ENCODE measurements at places on chromosomes 2 and 18.

DNA sequence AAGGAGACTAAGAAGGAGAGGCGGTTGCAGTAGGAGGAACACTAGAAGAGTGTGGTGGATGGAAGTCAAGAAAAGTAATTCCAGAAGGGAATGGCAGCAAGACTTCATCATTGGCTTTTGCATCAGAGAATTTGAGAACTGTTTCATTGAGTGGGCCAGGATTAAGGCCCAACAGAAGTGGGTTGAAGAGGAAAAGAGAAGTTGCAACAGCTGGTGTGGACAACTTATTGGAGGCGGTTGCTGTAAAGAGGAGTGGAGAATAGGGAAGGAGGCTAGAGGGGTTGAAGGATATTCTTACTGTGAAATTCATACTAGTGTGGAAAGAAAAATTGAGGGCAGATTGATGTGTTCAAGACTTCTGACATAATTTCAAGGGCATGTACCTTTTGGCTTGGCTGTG, 168.7 kb upstream of the FN1 start:
- DNase-seq = no peak
- H3K4me3 ChIP-seq = no peak overlapping the region
- peaks cover 18% of the 10 kb centered on the region for H3K27me3 ChIP-seq
- H3K36me3 ChIP-seq = peaks cover 2% of the 10 kb centered on the region
- H3K4me1 ChIP-seq = no peaks in the 10 kb centered on the region

DNA sequence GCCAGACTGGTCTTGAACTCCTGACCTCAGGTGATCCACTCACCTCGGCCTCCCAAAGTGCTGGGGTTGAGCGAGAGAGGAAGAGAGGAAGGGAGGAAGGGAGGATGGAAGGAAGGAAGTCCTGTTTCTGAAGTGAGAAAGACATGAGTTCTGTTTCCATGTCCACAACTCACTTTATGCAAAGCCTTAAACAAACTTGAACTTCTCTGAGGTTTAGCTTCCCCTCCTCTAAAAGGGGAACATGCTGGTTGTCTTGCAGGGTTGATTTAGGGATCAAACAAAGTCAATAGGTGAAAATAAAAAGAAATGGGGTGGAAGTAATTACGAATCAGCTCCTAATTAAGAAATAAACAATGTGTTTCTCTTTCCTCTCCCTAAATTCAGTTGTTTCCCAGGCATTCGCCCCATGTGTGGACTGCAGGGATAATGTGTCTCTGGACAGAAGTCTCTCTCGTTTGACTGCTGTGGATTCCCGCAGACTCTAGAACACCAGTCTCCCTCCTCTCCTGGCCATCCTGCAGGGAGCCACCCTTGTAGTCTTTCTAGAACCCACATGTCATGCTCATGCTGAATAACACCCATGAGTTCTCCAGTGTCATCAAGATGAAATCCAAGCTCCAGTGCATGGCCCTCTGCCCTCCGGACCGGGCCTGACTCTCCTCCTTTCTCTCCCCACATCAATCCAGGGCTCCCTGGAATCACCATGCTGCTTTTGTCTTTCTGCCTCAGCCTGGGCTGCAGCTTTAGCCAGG, 229.3 kb upstream of the TRIB2 start:
- peak overlapping the region; percentile 95 for H3K27ac ChIP-seq
- peaks cover 4% of the 10 kb centered on the region for H3K36me3 ChIP-seq
- H3K4me3 ChIP-seq = peak overlapping the region; percentile 55
- peaks cover 41% of the 10 kb centered on the region for H3K4me1 ChIP-seq

DNA sequence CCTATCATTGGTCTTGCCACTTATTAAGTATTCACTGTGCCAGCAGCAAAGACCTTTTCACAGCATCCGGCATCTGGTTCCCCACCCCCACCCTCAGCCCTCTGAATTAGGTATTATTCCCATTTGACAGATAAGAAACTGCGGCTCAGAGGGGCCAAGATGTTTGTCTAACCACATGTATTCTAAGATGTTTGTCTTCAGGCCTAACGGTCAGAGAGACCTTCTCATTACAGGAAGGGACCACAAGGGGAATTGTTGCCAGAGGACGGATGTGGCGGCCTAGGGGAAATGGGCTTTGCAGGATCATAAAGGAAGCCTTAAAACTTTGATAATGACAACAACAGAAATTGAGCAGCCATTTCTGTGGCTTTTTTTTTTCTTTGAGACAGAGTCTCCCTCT, 16.6 kb downstream of the NPPC start:
- DNase-seq = no peak
- no peak overlapping the region for H3K27ac ChIP-seq
- H3K4me3 ChIP-seq = no peak overlapping the region
- peaks cover 17% of the 10 kb centered on the region for H3K27me3 ChIP-seq

GRCh38 chr2:213934560-213934959, 476.3 kb upstream of the VWC2L start:
- H3K4me1 ChIP-seq = no peaks in the 10 kb centered on the region
- H3K27me3 ChIP-seq = peaks cover under 1% of the 10 kb centered on the region
- no peak overlapping the region for H3K27ac ChIP-seq

GRCh38 chr2:28766070-28766469, 14.4 kb downstream of the PPP1CB start:
- peaks cover 47% of the 10 kb centered on the region for H3K36me3 ChIP-seq
- H3K27ac ChIP-seq = no peak overlapping the region
- DNase-seq = no peak
- H3K27me3 ChIP-seq = no peaks in the 10 kb centered on the region

DNA sequence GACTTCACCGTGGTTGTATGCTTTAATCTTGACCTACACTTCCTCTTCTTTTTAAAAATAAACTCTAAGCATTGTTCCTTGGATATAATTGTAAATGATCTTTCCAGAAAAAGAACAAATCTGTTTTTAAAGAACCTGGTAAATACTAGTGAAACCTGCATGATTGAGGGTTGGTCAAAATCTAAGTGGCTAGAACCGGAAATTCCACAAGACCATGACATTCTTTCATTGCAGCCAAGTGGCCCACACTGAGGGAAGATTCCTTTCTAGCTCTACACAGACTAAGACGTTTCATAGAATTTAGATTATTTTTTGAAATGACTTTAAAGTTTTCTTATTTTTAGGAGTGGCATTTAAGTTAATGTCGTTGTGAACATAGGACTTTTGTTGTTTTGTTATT, 356.7 kb downstream of the NYAP2 start:
- H3K27ac ChIP-seq = no peak overlapping the region
- DNase-seq = no peak
- H3K27me3 ChIP-seq = no peaks in the 10 kb centered on the region
- H3K36me3 ChIP-seq = no peaks in the 10 kb centered on the region

- peaks cover 62% of the 10 kb centered on the region for H3K4me1 ChIP-seq
- peaks cover 43% of the 10 kb centered on the region for H3K36me3 ChIP-seq
- no peaks in the 10 kb centered on the region for H3K27me3 ChIP-seq
- H3K4me3 ChIP-seq = no peak overlapping the region
- no peak for DNase-seq
- H3K27ac ChIP-seq = no peak overlapping the region
These were observed 45.7 kb downstream of the STAT4 start for GRCh38 chr2:191105082-191105481.

- H3K4me3 ChIP-seq = no peak overlapping the region
- H3K27ac ChIP-seq = no peak overlapping the region
- no peaks in the 10 kb centered on the region for H3K36me3 ChIP-seq
- DNase-seq = no peak
- peaks cover 11% of the 10 kb centered on the region for H3K27me3 ChIP-seq
- H3K4me1 ChIP-seq = no peaks in the 10 kb centered on the region
These were observed 52.7 kb upstream of the CCDC68 start for GRCh38 chr18:55012008-55012407.

DNA sequence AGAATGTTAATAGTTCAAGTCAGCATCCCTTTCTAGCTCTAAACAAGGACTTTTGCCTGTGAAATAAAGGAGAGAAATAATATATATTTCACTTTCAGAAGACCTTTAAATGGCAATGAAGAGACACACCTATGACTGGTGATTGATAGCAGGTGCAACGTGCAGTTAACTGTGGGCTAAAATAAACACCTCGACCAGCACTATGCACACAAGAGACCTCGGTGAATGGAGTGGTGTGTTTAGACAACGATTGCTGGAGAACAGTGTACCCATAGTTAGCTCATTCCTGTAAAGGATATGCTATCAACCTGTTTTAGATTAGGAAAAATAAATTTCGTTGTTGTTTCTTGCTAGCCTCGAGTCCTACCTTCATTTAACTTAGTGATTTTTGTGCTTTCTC, 143.4 kb downstream of the NR4A2 start:
- no peak overlapping the region for H3K4me3 ChIP-seq

DNA sequence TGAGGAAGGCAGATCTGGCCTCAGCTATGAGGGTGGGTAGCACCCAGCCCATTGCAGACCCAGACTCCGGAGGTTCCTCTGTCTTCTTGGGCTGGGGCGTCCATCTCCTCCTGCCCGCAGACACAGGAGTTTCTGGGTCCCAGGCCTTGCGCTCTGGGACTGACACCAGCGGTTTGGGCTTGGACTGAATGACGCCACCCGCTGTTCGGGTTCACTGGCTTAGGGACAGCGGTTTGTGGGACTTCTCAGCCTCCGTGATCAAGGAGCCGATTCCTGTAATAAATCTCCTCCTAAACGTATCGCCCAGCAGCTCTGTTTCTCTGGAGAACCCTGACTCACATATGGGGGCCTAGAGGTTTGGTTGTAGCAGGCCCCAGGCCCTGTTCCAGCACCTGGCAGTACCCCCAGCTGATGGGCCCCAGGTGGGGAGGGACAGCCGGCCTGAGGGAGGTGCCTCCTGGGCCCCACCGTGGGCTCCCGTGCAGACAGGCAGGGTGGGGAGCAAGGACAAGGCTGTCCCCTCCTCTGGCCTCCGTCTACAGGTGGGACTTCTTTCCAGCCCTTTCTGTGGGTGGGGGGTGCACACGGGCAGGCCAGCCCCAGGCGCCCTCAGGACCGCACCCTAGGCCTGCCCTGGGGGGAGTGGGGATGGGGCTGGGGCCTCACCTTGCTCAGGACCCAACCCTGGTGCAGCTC, 4.5 kb upstream of the AQP12A start:
- peak overlapping the region; percentile 58 for H3K27ac ChIP-seq
- DNase-seq = no peak
- no peaks in the 10 kb centered on the region for H3K27me3 ChIP-seq
- H3K4me3 ChIP-seq = no peak overlapping the region
- H3K4me1 ChIP-seq = peaks cover 13% of the 10 kb centered on the region
- H3K36me3 ChIP-seq = no peaks in the 10 kb centered on the region

DNA sequence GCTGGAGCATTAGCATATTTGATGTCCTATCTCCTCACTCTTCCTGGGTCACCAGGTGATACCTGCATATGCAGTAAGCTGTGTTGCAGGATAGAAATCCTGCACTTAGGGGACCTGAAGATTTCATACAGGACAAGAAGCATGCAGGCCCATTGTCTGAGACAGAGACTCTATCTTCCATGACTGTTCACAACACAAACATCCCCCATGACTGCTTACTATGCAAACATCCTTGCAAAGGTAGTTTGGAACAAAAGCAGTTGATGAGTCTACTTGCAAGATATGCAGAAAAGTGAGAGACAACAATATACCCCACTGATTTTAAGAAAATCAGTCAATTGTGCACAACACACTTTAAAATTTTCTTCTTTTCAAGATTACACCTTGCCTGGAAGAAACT, 108.6 kb upstream of the ZEB2 start:
- no peaks in the 10 kb centered on the region for H3K36me3 ChIP-seq
- H3K27ac ChIP-seq = no peak overlapping the region
- no peak for DNase-seq
- no peak overlapping the region for H3K4me3 ChIP-seq
- H3K4me1 ChIP-seq = peaks cover 2% of the 10 kb centered on the region

DNA sequence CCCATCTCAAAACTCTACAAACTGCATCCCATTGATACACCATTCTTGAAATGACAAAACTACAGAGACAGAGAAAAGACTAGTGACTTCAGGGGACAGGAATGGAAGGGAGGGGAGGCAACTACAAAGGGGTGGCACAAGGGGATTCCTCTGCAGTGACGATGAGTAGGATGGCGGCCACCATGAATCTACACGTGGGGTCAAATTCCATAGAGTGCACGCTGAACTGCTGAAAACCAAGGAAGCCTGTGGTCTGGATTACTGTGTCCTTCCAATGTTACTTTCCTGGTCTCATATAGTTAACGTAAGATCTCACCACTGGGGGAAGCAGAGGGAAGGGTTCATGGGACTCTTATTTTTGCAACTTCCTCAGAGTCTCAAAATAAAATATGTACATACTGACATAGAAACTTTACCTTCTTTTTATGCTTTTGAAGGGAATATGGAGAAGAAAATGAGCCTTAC, 23.6 kb downstream of the COX7A2L start:
- H3K4me1 ChIP-seq = peaks cover 29% of the 10 kb centered on the region
- no peaks in the 10 kb centered on the region for H3K27me3 ChIP-seq
- H3K36me3 ChIP-seq = peaks cover 66% of the 10 kb centered on the region
- peak overlapping the region; percentile 67 for H3K27ac ChIP-seq

DNA sequence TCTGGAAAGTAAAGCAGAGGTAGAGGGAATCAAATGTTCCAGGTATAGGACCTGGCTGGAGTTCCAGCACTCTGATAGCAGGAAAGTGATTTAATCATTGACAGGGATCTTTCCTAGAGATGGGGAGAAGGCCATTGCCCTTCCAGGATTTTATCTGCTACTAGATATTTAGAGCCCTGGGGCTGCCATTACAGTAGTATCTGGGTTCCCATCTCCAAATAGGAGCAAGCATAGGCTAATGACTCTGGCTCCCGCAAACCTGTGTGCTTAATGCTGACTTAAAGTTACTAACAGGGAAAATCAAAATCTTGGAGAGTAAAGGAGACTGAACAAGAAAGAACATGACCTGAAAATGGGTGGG, 297.6 kb upstream of the CCDC68 start:
- no peaks in the 10 kb centered on the region for H3K4me1 ChIP-seq
- no peaks in the 10 kb centered on the region for H3K27me3 ChIP-seq
- H3K36me3 ChIP-seq = no peaks in the 10 kb centered on the region
- H3K27ac ChIP-seq = no peak overlapping the region
- DNase-seq = no peak

DNA sequence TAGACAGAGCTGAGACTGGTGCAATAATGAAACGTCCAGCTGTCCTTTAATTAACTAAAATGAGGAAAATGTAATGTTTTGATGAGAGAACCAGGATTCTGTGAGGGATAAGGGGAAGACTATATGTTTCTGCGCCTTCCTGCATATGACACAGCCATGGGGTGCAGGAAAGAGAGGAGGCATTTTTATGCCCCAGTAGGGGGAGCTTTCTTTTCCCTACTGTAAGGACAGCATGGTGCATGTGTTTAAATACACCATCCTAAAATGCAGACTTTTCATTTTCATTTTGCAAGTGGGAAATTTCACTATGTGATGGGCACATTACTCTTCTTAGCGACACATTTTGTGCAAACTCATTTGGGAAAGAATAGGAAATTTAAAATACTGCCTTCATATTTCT, 446.1 kb downstream of the ARHGAP15 start:
- H3K36me3 ChIP-seq = peaks cover 4% of the 10 kb centered on the region
- no peaks in the 10 kb centered on the region for H3K27me3 ChIP-seq
- no peak for DNase-seq
- no peak overlapping the region for H3K27ac ChIP-seq

GRCh38 chr2:201257381-201257955, 2.9 kb upstream of the CASP8 start:
- H3K36me3 ChIP-seq = peaks cover 74% of the 10 kb centered on the region
- H3K4me1 ChIP-seq = peaks cover 59% of the 10 kb centered on the region
- H3K27ac ChIP-seq = peak overlapping the region; percentile 98

Data from effector memory CD8-positive, alpha-beta T cell (primary cell).